ENCODE measurements at places on chromosomes 12 and 14.

DNA sequence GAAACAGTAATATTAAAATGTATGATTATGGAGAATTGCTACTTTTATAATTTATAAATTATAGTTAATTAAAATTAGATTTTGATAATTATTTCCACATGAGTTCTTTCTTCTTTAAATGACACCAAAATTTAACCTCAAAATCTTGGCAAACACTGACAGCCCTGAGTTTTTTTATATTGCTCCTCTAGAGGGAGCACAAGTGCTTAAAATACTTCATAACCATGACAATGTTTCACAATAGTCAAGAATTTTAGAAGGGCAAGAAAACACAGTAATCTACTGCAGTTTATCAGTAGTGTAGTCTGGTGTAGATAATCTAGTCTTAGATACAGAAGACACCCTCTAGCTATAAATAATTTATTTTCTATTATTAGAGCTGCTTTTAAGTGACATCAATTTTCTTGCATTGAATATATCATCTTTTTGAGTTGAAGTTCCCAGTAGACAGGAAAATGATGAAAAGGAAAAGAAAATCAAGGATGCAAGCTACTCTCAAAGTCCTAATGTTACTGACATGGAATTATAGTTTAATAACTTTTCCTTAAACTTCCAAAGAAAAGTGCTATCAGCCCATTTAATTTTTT lies 14.3 kb upstream of the PTGER2 start:
- H3K4me3 ChIP-seq, result no peak overlapping the region
- H3K36me3 ChIP-seq, result no peaks in the 10 kb centered on the region
- no peak for DNase-seq

- no peak overlapping the region for H3K4me3 ChIP-seq
- H3K27ac ChIP-seq, result no peak overlapping the region
- H3K27me3 ChIP-seq, result no peaks in the 10 kb centered on the region
- no peaks in the 10 kb centered on the region for H3K36me3 ChIP-seq
- no peak for DNase-seq
Measured at GRCh38 chr14:76040704-76041103, 55.1 kb downstream of the IFT43 start.

- H3K36me3 ChIP-seq, result peaks cover 24% of the 10 kb centered on the region
- H3K4me3 ChIP-seq, result no peak overlapping the region
Measured at GRCh38 chr12:56208006-56208405, 13.7 kb downstream of the RNF41 start.

DNA sequence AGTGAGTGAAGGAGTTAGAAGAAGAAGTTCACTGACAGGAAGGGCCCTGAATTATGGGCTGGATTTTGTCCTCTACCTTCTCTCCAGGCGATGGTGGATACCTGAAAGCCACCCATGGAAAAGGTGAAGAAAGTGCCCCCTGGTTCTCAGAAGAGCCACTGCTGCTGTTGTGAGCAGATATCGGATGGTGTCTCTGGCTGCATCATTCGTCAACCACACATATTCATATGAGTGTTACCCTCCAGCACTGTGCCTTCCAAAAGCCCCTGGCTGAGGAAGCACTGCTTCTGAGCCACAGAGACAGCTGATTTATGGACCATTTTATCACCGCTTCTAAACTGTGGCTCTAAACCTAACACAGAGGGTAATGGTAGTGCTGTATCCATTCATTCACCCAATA lies 2.0 kb upstream of the ACTN1 start:
- peaks cover 7% of the 10 kb centered on the region for H3K27me3 ChIP-seq
- DNase-seq, result peak; percentile 63
- no peak overlapping the region for H3K27ac ChIP-seq
- H3K4me1 ChIP-seq, result peaks cover 31% of the 10 kb centered on the region

DNA sequence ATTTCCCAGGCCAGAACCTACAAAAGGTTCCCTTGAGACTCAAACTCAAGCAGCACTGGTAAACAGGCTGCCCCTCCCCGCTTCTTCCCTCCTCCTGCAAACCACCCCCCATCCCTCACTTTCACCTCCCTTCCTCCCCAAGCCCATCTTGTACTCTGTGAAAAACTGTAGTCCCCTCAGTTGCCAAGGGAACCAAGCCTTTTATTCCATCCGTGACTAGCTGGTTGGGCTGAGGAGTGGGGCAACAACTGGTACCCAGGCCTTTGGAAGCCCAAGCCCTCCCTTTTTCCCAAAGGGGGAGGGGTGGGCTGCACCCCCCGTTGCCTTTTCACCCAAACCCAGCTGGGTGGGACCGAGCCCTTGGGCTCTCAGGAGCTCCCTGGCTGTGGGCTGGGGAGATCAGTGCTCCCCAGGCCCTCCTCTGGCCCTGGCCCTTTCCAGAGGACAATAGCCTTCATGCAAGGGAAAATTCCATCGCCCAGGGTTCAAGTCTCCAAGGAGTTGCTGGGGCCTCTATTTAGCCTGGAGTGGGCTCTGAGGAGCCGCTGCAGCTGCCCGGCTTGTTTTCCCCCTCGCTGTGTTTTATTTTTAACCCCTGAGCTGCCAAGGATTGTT lies 61.9 kb downstream of the ZFP36L1 start:
- no peak for DNase-seq
- no peaks in the 10 kb centered on the region for H3K36me3 ChIP-seq

- no peaks in the 10 kb centered on the region for H3K27me3 ChIP-seq
- no peak for DNase-seq
- H3K4me3 ChIP-seq, result no peak overlapping the region
- H3K27ac ChIP-seq, result no peak overlapping the region
Measured at GRCh38 chr14:55976655-55977054, 141.6 kb upstream of the PELI2 start.

GRCh38 chr14:27370074-27370473 lies 772.2 kb upstream of the NOVA1 start:
- H3K4me3 ChIP-seq, result no peak overlapping the region
- no peaks in the 10 kb centered on the region for H3K4me1 ChIP-seq
- H3K36me3 ChIP-seq, result peaks cover 2% of the 10 kb centered on the region
- no peak overlapping the region for H3K27ac ChIP-seq
- DNase-seq, result no peak
- no peaks in the 10 kb centered on the region for H3K27me3 ChIP-seq

GRCh38 chr12:121026274-121027045 lies 10.2 kb upstream of the C12orf43 start:
- no peaks in the 10 kb centered on the region for H3K36me3 ChIP-seq
- H3K27ac ChIP-seq, result no peak overlapping the region
- no peaks in the 10 kb centered on the region for H3K27me3 ChIP-seq
- no peak for DNase-seq
- no peak overlapping the region for H3K4me3 ChIP-seq

- H3K36me3 ChIP-seq, result no peaks in the 10 kb centered on the region
- no peak overlapping the region for H3K27ac ChIP-seq
- peak overlapping the region; percentile 52 for H3K4me3 ChIP-seq
- no peak for DNase-seq
- H3K27me3 ChIP-seq, result peaks cover 47% of the 10 kb centered on the region
Measured at GRCh38 chr14:99685151-99685591, 1.1 kb downstream of the CYP46A1 start.

- no peak overlapping the region for H3K4me3 ChIP-seq
- no peaks in the 10 kb centered on the region for H3K27me3 ChIP-seq
- DNase-seq, result no peak
- peaks cover 18% of the 10 kb centered on the region for H3K36me3 ChIP-seq
- peaks cover 63% of the 10 kb centered on the region for H3K4me1 ChIP-seq
- H3K27ac ChIP-seq, result peak overlapping the region; percentile 9
Measured at GRCh38 chr12:11749943-11750690, 100.6 kb downstream of the ETV6 start.

Measured in activated T-cell treated with anti-CD3 and anti-CD28 coated beads, Interleukin-2, amount 50 U/mL, for 72 hours (primary cell).